Glomerular endothelial cell (primary cell): ENCODE measurements at places on chromosomes 7 and 10. TPM values are rescaled to one million over a fixed set of nuclear protein-coding genes. Genes with fewer than 3 reads are reported as not detected.

GRCh38 chr7:55992346-55992745 is 28.0 kb downstream of the NIPSNAP2 start:
- no peak for DNase-seq

DNA sequence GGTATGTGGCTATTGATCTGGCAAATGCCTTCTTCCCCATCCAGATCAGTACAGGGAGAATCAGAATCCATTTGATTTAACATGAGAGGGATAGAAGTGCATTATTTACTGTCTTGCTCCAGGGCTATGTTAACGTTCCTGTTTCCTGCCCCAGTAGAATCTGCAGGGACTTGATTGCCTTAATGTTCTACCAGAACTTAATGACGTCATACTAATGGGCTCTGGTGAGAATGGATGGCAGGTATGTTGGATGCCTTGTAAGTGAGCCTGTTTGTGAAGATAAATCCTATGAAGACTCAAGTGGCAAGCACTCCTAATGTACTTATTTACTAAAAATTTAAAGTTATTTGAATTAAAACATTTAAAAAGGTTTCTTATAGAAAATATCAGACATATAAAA is 44.5 kb upstream of the CHCHD3 start:
- no peak for DNase-seq

GRCh38 chr7:19665399-19666008 is 43.3 kb downstream of the POLR1F start:
- DNase-seq = no peak

- no peak for DNase-seq
Measured at GRCh38 chr10:70615784-70616522, 13.4 kb upstream of the PRF1 start.

DNA sequence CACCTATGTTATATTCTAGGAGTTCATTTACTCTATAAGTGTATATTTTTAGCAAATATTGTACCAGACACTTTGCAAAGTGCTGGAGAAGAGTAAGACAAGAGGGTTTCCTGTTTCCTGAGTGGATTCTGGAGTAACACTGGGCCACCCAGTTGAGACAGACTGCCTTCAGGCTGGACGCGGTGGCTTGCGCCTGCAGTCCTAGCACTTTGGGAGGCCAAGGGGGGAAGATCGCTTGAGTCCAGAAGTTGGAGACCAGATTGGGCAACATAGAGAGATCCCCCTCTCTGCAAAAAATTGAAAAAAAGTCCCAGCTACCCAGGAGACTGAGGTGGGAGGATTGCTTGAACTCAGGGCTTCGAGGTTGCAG is 772 bp upstream of the ZSCAN25 start:
- no peak for DNase-seq

DNA sequence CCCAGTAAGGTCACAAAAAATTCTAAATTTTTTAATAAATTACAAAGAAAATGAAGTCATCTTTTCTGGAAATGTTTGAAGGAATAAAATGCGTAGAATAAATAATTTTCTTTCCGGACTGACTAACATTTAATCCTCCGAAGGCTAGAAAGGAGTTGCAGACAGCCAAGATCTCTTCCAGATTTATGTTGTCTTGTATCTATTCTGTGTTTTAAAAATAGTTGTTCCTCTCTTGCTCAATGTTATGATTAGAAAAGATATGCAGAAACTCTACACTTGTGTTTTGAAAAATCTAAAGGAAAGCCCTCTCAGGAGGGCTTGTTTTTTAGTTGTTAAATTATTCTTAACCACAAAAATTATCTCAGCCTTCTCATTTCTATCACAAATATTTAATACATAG is 70.7 kb downstream of the MACC1 start:
- DNase-seq = no peak

GRCh38 chr7:73533742-73534141 is 11.6 kb upstream of the BAZ1B start:
- no peak for DNase-seq

- no peak for DNase-seq
Measured at GRCh38 chr10:76729346-76729745, 908.3 kb downstream of the KCNMA1 start.

GRCh38 chr10:71408436-71409225 is 11.9 kb downstream of the CDH23 start:
- DNase-seq = no peak

DNA sequence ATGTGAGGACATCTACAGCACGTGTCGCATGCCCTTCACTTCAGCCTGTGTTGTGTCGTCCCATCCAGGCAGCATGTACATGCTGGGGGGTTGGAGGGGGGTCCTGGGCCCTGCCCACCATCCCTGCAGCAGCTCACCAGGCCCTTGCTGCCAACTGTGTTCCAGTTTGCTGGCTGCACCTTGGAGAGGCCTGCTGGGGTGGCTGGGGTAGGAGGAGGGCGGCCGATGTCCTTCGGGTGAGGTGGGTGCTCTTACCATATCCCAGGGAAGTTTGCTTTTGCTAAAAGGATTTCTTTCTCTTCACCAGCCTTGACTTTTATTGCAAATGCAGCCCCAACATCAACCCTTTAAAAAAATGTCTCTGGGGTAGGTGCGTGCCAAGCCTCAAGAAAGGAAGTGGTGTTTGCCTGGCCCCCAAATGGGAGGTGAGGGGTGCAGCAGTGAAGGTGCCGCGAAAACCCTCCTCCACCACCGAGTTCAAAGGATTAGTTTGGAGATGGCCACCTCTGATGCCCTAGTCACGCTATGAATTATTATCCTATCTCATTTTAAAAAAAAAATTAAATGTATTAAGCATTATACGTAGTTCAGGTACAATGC is 165.8 kb upstream of the KLF6 start:
- DNase-seq = no peak

DNA sequence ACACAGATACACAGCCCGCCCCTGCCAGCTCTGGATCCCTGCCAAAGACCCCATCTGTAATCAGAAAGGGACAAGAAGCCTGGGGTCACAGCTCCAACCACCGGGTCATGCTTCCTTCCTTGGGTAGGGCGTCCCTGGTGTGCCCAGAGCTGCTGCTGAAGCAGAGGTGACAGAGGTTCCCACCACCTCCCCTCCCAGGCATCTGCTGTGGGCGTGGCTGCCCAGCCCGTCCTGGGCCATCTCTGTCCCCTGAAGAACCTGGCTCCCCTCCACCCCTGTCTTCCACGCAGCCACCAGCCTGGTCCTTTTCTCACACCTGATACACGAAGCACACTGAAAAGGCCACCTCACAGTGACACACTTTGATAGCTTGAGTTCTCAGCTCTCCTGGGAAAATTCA is 38.2 kb upstream of the CPXM2 start:
- no peak for DNase-seq

GRCh38 chr10:73992899-73993788 is 4.8 kb upstream of the VCL start:
- DNase-seq = no peak

GRCh38 chr10:74113546-74113945 is 37.1 kb downstream of the AP3M1 start:
- DNase-seq = no peak

DNA sequence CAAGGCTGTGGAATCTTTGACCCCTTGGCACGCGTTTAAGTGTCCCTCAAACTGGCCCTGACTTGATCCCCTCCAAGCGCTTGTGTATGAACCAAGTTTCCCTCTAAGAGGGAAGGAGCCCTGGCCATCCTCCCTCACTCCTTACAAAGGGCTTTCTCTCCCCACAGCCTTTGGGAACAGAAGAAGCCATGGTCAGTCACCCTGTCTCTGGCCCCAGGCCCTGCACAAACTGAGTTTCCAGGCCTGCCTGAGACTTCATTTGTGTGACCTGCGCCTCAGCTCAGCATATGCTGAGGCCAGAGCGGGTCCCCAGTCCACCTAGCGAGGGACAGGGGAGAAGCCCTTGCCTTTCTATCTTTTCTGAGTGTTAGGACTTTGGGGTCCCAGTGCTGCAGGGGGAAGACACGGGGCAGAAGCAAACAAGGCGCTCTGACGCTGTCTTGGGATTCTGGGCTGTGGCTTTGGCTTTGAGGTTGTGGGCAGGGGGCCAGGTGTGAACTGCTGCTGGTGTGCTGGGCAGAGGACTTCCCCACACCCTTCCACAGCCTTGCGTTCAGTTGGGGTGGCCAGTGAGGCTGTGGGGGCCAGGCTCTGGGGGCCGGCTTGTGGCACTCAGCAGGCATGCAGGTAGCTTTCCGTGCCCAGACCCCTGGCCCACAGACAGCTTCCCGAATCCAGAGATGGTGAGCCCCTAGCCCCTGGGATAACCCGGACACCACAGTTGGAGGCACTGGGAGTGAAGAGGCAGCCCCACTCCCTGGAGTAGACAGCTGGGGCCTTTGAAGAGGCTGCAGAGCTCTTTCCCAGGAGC is 1.5 kb downstream of the RET start:
- DNase-seq = no peak

DNA sequence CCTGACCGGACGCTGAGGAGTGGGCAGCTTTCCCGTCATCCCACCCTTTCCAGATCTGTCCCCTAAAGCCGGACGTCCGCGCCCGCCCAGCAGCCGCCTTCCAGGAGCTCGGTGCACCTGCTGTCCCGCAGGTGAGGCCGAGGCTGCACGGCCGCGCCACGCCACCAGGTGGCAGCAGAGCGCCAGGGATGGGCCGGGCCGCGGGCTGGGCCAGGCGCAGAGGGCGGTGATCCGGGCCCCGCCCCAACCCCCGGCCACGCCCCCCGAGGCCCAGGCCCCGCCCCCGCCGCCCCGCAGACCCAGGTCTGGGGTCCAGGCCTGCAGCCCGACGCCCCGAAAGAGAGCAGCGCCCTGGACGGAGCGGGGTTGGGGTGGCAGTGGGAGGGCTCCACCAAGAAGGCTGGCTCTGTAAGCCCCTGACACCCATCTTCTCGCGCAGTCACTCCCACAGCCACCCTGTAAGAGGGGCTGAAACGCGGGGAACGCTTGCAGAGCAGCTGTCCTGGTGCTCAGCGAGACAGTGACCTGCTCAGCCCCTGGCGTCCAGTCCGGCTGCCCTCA is 32.2 kb downstream of the FOXL3 start:
- no peak for DNase-seq

GRCh38 chr10:62037166-62037831 is 135.8 kb downstream of the ARID5B start:
- no peak for DNase-seq

GRCh38 chr10:77027576-77027975 is 610.0 kb downstream of the KCNMA1 start:
- no peak for DNase-seq

DNA sequence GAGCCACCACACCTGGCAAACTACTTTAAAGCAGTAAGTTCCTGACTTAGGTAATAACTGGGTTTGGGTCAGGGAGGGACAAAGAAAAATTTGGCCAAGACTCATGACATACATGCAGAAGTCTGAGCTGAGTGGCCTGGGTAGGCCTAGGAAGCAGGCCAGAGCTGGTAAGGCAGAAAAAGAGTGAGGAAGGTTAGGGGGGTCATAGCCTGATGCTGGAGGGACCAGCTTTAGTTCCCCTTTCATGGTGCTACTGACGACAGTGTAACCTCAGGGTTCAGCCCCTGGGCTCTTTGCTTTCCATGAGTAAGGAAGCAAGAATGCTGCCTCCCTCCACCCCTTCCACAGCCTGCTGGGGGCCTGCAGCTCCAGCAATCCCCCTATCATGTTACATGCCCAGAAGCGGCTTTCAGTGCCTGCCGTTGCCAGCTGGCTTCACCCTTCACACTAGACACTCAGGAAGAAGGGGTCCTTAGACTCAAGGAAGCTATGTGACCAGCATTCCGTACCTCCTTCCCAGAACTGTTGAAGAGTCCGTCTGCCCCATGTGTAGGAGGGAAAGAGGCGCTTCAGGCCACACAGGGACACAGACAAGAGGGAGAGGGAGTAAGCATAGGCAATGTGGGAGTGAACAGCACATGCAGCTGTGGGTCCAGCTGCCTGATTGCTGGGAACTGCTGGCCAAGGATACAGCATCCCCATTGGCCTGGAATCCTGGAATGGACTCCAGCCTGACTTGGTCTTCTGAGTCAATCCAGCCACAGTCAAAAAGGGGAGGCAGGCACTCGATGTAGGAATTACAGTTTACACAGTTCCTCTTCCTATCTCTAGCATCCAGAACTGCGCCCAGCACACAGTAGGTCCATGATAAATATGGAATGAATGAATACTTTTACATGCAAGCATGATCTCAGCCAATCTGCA is 4.1 kb upstream of the PLAU start:
- no peak for DNase-seq

DNA sequence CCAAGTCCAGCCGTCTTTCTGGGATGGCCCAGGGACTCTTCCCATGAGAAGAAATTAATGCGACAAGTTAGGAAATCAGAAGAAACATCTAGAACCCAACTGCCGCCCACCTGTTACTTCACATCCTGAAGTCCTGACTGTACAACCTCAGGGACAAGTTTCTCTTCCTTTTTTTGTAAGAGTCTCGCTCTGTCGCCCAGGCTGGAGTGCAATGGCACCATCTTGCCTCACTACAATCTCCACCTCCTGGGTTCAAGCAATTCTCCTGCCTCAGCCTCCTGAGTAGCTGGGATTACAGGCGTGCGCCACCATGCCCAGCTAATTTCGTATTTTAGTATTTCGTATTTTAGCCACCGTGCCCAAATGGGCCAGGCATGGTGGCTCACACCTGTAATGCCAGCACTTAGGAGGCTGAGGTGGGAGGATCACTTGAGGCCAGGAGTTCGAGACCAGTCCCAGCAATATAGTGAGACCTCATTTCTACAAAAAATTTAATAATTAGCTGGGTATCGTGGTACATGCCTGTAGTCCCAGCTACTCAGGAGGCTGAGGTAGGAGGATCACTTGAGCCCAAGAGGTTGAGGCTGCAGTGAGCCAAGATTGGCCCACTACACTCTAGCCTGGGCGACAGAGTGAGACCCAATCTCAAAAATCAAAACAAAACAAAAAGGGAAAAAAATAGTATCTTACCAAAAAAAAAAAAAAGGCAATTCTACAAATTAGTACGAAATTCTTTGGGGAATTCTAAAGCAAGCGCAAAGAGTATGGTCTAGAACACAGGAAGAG is 20.8 kb downstream of the LAT2 start:
- DNase-seq = no peak

GRCh38 chr10:69906425-69906824 is 104.7 kb downstream of the COL13A1 start:
- DNase-seq = no peak

GRCh38 chr7:46169384-46169755 is 248.3 kb upstream of the IGFBP3 start:
- no peak for DNase-seq

GRCh38 chr7:46486256-46487206 is 565.5 kb upstream of the IGFBP3 start:
- no peak for DNase-seq

The NKX2-3 gene
- total RNA-seq = not detected in 2 replicates

The GDF2 gene
- not detected in 2 replicates for total RNA-seq

The PTF1A gene
- not detected in 2 replicates for total RNA-seq

The NEUROG3 gene
- total RNA-seq = not detected in 2 replicates

The TBX20 gene
- total RNA-seq = 0.39 TPM in 1 of 2 replicates, not detected in the other

The FAM20C gene
- total RNA-seq = 18.5 and 38.1 TPM in 2 replicates

The RPEL1 gene
- total RNA-seq = 0.10 TPM in 1 of 2 replicates, not detected in the other
